Sigmoid colon (tissue), 7 donors: ENCODE measurements at places on chromosomes 1 and 21. TPM values are rescaled to one million over a fixed set of nuclear protein-coding genes. Genes with fewer than 3 reads are reported as not detected.

DNA sequence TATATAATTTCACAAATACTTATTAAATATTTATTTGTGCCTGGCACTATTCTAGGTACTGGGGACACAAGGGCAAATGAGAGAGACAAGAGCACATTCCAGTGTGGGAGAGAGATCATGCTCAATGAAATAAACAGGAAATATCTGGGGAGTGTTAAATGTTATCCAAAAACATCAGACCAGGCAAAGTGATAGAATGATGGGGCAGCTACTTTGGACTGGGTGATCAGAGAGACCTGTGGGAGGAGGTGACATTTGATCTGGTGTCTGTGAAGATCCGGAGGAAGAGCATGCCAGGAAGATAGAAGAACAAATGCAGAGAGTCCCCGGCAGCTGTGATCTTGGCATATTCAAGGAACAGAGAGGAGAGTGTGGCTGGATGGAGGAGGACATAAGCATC, 27.5 kb upstream of the GNG12 start:
- no peak overlapping the region for H3K27ac ChIP-seq
- H3K36me3 ChIP-seq: no peaks in the 10 kb centered on the region
- no peak overlapping the region for H3K4me3 ChIP-seq
- no peaks in the 10 kb centered on the region for H3K27me3 ChIP-seq

DNA sequence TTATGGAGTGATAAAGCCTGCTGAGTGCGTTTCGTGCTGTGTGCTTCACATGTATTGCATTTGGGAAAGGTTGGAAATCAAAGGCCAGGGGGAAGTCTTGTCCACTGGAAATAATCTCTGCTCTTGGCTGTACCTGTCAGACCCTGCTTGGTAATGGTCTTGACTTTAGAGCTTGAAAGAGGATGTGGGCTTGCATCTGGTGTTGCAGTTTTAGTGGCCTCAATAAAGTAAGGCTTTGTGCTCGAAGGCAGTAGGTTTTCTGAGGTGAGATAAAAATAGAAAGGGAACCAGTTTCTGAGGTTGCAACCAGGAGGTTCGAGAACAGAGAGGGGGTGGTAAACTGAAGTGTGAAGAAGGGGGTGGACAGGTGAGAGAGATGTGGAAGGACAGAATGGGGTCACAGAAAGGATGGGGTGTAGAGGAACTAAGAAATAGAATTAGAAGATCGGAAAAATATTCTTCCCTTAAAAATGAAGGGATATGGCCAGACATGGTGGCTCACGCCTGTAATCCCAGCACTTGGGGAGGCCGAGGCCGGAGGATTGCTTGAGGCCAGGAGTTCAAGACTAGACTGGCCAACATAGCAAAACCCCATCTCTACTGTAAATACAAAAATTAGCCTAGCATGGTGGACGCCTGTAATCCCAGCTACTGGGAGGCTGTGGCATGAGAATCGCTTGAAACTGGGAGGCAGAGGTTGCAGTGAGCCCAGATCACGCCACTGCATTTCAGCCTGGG, 1.5 kb downstream of the S100PBP start:
- peak overlapping the region; percentile 100 for H3K27ac ChIP-seq
- no peaks in the 10 kb centered on the region for H3K27me3 ChIP-seq
- H3K4me1 ChIP-seq: peaks cover 42% of the 10 kb centered on the region
- DNase-seq: no peak

- no peaks in the 10 kb centered on the region for H3K4me1 ChIP-seq
- no peak overlapping the region for H3K27ac ChIP-seq
- no peaks in the 10 kb centered on the region for H3K36me3 ChIP-seq
- H3K27me3 ChIP-seq: no peaks in the 10 kb centered on the region
Measured at GRCh38 chr1:41936107-41936506, 17.4 kb upstream of the HIVEP3 start.

DNA sequence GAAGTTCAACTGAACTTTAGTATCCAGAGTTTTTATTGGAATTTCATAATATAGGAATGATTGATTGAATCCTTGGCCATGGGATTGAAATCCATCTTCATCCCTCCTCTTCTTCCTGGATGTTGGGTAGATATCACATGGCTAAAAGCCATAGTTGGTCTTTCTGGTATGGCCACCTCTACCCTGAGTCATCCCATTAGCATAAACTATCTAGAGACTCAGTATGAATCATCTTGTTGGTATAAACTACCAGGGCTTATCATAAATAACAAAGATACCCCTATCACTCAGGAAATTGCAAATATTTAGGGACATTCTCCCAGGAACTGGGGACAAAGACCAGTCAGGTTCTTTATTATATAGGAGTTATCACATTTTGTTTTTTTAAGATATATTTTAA, 21.2 kb upstream of the ZP4 start:
- DNase-seq: no peak
- no peaks in the 10 kb centered on the region for H3K27me3 ChIP-seq
- no peak overlapping the region for H3K4me3 ChIP-seq
- no peak overlapping the region for H3K27ac ChIP-seq
- H3K36me3 ChIP-seq: no peaks in the 10 kb centered on the region

GRCh38 chr1:115324649-115325420, 13.2 kb downstream of the NGF start:
- no peak overlapping the region for H3K27ac ChIP-seq
- no peaks in the 10 kb centered on the region for H3K36me3 ChIP-seq
- no peak for DNase-seq
- no peaks in the 10 kb centered on the region for H3K4me1 ChIP-seq

DNA sequence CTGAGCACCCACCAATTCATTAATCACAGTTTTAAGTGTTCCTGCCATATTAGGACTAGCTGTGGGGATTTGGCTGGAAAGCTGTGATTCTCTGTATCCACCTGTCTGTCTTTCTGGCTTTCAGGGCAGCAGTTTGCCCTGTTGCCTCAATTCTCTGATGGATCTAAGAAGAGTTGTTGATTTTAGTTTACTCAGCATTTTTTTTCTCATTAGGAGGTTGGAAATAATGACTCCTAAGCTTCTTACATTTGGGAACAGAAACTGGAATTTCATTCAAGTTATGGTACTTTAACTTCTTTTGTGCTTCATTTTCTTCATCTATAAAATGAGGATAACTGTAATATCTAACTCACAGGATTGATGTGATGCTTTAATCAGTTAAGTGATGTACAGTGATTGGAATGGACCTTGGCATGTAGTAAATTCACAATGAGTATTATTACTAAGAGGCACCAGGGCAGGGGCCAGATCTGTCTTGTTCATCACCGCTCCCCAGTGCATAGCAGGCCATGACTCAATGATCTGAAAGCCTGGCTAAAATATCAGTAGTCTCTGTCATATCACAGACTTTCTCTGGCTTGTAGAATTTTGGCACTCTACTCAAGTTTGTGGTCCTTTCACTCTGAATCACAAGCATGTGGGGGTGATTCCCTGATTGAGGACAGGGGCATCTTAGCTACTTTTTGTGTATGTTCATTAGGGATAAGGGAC, 51.4 kb upstream of the GREM2 start:
- H3K27ac ChIP-seq: no peak overlapping the region
- DNase-seq: no peak
- H3K27me3 ChIP-seq: no peaks in the 10 kb centered on the region
- H3K4me3 ChIP-seq: no peak overlapping the region

DNA sequence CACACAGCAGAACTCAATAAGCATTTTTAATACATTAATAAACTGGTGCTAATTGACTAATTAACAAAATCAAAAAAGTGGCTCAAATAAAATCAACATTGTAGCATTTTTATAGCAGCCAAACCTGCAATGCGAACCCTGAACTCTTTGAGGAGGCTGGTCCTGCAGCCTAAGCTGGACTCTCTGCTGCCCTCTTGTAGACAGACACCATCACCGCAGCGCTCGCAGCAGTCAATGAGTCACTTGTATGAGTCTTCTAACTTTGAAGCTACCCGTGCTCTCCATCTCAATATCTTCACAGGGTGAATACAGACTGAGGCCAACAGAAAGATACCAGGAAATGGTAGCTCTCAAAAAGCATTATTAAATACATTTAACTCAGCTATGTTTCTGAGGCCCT, 9.7 kb upstream of the KRTAP7-1 start:
- H3K4me1 ChIP-seq: no peaks in the 10 kb centered on the region
- H3K36me3 ChIP-seq: no peaks in the 10 kb centered on the region
- DNase-seq: no peak
- H3K27ac ChIP-seq: no peak overlapping the region
- H3K27me3 ChIP-seq: no peaks in the 10 kb centered on the region

DNA sequence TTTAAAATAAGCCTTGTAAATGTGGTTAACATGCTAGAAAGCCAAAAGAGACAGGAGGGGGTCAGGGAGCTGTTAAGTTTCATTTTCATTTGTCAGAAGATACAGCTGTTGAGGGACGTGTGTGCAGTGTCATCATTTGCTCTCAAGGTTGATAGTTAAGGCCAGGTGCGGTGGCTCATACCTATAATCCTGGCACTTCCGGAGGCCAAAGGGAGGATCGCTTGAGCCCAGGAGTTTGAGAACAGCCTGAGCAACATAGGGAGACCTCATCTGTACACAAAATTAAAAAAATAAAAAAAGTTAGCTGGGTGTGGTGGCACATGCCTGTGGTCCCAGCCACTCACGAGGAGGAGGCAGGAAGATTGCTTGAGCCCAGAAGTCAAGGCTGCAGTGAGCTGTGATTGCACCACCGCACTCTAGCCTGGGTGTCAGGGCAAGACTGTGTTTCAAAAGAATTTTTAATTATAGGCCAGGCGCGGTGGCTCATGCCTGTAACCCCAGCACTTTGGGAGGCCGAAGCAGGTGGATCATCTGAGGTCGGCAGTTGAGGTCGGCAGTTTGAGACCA, 22.7 kb downstream of the ZBTB8OS start:
- no peak overlapping the region for H3K4me3 ChIP-seq
- DNase-seq: no peak
- no peaks in the 10 kb centered on the region for H3K27me3 ChIP-seq
- H3K27ac ChIP-seq: no peak overlapping the region
- peaks cover 60% of the 10 kb centered on the region for H3K36me3 ChIP-seq
- H3K4me1 ChIP-seq: no peaks in the 10 kb centered on the region

DNA sequence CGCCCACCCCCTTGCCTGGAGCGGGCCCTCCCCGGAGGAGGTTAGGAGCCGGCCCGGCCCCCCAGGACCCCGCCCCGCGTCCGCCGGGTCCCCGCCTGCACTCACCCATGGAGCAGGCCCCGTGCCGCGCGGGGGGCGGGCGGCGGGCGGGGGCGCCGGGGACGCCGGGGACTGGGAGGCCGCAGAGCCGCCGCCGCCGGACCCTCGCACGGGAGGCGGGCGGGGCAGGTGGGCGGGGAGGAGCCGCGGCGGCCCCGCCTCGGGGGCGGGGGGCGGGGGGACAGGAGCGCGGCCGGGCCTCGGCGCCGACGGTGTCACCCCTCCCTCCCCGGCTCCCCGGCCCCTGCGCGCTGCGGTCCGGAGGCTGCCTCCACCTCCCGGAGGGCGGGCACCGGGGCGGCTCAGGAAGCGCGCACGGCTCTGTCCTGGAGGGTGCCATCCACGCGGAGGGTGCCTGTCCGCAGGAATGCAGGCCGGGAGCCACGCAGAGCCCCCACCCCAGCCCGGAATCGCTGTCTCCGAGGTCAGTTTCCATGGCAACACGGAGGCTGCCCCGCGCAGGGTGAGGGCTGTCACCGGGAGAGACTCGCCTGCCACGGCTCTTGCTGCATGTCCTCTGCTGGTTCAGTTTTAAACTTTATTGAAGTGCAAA, 5.9 kb upstream of the PLEKHG5 start:
- H3K36me3 ChIP-seq: no peaks in the 10 kb centered on the region
- H3K27me3 ChIP-seq: no peaks in the 10 kb centered on the region
- H3K27ac ChIP-seq: peak overlapping the region; percentile 43
- peaks cover 17% of the 10 kb centered on the region for H3K4me1 ChIP-seq
- DNase-seq: no peak

Gene SPATA45
- total RNA-seq: not detected

Gene UHMK1
- total RNA-seq: 34.6 TPM

Gene C2CD2
- total RNA-seq: 19.0 TPM

Gene ORC1
- total RNA-seq: 0.36 TPM

Gene MNDA
- 7.7 TPM for total RNA-seq
